ENCODE measurements at places on chromosomes 12 and 14.

GRCh38 chr12:127925971-127926370 is 341.0 kb upstream of the TMEM132C start:
- peak; percentile 75 for DNase-seq

DNA sequence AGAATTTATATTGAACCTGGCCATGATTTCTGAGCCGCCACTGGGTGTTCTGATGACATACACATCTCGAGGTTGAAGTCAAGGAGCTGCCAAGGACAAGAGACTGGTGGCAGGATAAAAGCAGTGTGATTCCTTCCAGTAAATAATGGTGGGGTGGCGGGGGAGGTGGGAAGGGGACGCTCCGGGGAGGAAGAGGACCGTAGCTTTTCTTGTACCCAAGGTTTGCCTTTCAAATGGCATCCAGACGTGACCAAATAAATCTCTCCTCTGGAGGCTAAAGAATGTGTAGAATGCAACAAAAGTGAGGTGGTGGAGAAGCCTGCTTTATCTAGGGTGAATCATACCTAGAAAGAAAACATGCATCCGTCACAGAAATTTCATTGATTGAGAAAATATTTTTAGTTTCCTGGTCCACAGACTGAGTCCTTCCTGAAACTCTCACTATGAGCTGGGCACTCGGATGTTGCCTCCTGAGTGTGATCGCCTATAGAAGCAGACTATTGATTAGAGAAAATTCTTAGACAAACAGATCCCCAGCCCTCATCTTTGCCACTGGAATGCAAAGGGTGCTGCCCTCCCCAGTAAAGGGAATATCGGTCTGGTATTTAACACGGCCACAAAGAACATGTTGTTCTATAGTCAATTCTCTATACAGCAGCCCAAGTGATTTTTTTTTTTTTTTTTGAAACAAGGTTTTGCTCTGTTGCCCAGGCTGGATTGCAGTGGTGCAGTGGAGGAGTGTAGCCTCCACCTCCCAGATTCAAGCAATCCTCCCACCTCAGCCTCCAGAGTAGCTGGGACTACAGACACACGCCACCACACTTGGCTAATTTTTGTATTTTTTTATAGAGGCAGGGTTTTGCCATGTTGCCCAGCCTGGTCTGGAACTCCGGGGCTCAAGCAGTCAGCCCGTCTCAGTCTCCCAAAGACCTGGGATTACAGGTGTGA is 112.1 kb downstream of the DPF3 start:
- DNase-seq: no peak

DNA sequence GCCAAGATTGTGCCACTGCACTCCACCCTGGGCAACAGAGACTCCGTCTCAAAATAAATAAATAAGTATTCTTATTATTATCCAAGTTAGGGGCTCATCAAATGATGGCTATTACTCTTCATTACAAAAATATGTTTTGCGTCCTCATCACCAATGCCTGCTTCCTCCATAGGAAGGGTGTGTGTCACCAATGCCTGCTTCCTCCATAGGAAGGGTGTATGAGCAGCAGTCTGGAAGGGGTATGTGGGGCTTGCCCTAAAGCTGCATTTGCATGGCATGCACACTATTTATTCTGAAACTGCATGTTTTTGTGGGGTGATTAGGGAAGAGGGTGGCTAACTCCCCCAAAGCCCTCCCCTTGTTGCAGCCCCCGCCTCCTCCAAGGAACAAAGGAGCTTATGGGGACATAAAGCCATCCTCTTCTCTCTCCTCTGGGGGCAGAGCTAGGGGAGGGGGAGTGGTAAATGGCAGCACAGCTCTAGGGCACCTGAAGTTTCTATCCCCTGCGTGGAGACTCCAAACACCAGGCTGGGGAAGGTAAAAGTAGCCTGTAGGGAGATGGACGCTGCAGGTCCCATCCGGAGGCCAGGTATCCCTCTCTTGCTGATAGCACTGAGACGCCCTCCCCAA is 1.3 kb downstream of the CAMKK2 start:
- no peak for DNase-seq

DNA sequence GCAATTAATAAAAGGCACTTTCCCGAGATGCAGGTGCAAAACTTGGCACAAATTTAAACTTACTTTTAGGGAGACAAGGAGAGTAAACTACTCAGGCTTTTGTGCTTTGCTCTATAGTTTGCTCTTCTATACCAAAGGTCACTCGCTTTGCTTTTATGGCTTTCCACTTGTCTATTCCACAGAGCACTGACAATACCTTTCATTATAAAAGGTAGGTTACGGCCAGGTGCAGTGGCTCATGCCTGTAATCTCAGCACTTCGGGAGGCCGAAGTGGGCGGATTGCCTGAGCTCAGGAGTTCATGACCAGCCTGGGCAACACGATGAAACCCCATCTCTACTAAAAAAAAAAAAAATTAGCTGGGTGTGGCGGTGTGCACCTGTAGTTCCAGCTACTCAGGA is 32.9 kb downstream of the ALKBH1 start:
- no peak for DNase-seq

- DNase-seq: no peak
Measured at GRCh38 chr14:22973217-22974032, 8.9 kb downstream of the AJUBA start.

DNA sequence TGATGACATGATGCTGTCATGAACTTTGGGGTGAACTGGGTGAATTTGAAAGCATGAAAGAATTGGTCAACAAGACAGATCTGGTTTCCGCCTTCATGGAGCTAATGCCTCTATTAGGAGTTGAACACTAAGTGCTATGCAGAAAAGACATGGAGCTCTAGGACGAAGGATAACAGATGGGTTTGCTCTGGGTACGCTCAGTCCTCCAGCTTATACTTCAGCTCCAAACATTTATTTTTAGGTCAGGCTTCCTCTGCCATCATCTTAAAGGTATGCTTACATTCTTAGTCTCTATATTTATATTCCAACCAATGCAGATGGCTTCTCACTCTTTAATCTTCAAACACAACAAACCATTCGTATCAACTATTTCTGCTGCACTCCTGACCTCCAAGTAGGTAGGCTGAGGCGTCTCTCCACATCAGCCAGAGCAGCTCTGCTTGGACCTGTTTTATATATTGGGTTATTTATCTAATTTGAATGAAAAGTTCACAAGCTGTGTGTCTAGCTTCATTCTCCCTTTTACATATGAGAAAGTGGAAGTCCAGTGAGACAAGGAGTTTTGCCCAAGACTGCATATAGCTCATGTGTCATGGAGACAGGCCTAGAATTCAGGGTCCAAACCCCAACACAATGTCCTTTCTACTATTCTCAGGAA is 226.3 kb downstream of the SPTSSA start:
- DNase-seq: no peak

DNA sequence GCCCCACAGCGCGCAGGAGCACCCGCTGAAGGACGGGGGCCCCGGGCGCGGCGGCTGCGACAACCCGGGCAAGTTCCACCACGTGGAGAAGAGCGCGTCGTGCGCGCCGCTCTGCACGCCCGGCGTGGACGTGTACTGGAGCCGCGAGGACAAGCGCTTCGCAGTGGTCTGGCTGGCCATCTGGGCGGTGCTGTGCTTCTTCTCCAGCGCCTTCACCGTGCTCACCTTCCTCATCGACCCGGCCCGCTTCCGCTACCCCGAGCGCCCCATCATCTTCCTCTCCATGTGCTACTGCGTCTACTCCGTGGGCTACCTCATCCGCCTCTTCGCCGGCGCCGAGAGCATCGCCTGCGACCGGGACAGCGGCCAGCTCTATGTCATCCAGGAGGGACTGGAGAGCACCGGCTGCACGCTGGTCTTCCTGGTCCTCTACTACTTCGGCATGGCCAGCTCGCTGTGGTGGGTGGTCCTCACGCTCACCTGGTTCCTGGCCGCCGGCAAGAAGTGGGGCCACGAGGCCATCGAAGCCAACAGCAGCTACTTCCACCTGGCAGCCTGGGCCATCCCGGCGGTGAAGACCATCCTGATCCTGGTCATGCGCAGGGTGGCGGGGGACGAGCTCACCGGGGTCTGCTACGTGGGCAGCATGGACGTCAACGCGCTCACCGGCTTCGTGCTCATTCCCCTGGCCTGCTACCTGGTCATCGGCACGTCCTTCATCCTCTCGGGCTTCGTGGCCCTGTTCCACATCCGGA is 1.4 kb downstream of the FZD10 start:
- peak; percentile 67 for DNase-seq

- DNase-seq: no peak
Measured at GRCh38 chr14:35366056-35366451, 38.5 kb downstream of the NFKBIA start.

- peak; percentile 85 for DNase-seq
Measured at GRCh38 chr12:132413931-132414588, 75.9 kb upstream of the FBRSL1 start.

GRCh38 chr14:85142982-85143381 is 387.0 kb upstream of the FLRT2 start:
- DNase-seq: no peak

DNA sequence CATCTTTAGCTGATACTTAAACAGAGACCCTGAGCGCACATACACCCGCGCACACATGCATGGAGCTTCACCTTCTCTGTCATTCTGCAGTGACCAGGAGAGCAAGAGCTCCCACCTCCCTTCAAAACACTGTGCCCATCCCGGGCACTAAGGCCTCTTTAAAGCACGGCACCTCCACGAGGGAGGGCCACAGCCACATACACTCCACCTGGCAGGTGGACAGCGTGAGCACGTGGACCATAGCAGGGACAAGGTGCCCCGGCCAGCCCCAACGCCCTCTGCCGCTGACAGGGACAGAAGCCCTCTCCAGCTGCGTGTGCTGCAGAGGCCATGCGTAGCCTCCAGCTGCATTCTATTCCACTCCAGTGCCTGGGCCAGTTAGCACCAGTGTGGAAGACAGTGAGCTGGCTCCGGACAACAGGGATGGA is 5.4 kb downstream of the GAPDH start:
- DNase-seq: no peak

- no peak for DNase-seq
Measured at GRCh38 chr12:52600071-52600470, 1.2 kb downstream of the KRT72 start.

DNA sequence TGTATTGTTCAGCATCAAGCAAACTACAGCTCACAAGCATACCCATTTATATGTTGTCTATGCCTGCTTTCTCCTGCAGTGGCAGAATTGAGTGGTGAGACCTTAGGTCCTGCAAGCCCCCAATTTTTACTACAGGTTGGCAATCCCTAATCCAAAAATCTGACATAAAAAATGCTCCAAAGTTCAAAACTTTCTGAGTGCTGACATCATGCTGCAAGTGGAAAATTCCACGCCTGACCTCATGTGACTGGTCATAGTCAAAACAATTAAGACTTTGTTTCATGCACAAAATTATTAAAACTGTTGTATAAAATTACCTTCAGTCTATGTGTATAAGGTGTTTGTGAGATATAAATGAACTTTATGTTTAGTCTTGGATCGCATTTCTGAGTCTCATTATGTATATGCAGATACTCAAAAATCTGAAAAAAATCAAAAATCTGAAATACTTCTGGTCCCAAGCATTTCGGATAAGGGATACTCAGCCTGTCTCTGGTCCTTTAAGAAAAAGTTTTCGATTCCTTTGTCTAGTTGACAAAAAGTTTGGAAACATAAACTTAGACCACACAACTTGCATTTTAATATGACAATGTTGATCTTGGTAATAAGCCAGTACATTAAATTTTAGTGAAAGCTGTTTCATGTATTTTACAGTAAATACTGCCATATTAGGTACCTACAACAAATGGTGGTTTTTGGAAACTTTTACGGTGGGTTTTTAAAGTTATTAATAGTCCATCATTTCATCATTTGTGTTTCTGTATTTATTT is 81.5 kb downstream of the AEBP2 start:
- no peak for DNase-seq

DNA sequence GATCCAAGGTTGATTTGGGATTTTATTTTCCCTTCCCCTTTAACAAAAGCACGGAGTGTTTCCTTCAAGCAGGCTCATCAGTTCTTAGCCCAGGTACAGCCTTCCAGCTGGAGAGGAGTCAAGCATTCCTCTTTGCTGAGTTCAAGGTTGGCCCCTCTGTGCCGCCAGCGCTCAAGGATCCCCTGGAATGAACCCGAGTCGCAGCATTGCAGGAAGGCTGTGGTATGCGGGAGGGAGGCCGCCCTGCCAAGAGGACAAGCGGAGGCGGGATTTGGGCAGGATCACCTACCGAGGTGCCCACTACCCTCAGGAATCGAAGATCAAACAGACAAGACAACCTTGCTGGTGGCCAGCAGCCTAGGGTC is 53.9 kb upstream of the NCOR2 start:
- DNase-seq: no peak

DNA sequence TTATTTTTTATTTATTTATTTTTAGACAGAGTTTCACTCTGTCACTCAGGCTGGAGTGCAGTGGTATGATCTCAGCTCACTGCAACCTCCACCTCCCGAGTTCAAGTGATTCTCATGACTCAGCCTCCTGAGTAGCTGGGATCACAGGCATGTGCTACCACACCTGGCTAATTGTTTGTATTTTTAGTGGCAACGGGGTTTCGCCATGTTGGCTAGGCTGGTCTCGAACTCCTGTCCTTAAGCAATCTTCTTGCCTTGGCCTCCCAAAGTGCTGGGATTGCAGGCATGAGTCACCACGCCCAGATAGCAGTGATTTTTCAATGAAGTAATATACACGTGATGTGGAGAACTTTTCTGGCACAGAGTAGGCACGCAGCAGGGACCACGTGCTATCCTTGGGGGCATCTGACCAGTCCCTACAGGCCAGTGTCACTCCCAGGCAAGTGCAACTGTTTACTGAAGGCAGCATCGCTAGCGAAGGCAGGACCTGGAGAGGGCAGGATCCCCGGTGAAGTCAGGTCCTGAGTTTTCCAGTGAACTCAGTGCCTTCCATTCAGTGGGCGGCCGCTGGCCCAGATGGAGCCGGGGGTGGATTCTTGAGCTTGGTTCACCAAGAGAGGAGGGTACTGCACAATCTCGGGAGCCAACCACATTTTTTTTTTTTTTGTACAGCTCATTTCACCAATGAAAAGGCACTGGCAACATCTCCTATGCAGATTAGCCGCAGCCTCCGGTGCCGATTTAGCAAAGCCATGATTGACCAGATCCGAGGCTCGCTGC is 11.1 kb upstream of the CLMN start:
- no peak for DNase-seq

All from ecto neural progenitor cell (in vitro differentiated cells).